ELF-1 (cell line): ENCODE measurements at places on chromosomes 5 and 9.
A peak's percentile ranks its signal among the peaks of the same experiment; 100 is the strongest.

GRCh38 chr5:61811052-61811451 is 479.0 kb downstream of the ZSWIM6 start:
- no peak for DNase-seq

DNA sequence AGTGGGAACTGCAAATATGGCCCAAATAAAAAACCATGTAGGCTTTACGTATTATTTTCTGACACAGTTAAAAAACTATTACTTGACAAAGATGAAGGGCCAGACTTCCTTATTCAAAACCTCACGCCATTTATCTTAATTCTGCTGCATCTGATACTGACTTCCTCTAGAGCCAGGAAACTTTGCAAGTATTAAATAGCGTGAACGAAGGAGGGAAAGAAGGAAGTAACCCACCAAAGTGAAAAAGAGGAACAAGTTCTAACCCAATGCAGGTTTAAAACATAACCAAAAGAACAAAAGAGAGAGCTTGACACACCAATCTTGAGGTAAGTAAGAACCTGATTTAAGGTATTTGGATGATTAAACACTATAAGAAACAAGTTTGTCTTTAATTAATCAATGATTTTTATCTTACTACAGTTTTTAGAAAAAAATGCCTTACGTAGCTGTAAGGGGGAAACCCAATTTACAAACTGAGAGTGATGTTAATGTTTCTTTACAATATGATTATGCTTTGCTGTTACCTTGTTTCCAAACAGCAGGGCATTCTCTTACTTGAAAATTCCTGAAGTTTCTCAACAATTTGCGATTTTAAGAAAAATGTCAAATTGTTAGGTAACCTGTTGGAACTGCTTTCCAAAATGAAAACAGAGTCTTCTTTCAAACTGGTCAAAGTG is at the start of gene GAPT:
GAPT (plus strand) TSS at position 220 of the 677 bp plus-strand sequence. CDS start 3,102 bp downstream, outside the sequence.
- no peak for DNase-seq

- no peak for DNase-seq
These were observed 80.2 kb downstream of the PIK3R1 start for GRCh38 chr5:68295772-68296171.

GRCh38 chr5:40688996-40689395 is 9.3 kb downstream of the PTGER4 start:
- DNase-seq = no peak

DNA sequence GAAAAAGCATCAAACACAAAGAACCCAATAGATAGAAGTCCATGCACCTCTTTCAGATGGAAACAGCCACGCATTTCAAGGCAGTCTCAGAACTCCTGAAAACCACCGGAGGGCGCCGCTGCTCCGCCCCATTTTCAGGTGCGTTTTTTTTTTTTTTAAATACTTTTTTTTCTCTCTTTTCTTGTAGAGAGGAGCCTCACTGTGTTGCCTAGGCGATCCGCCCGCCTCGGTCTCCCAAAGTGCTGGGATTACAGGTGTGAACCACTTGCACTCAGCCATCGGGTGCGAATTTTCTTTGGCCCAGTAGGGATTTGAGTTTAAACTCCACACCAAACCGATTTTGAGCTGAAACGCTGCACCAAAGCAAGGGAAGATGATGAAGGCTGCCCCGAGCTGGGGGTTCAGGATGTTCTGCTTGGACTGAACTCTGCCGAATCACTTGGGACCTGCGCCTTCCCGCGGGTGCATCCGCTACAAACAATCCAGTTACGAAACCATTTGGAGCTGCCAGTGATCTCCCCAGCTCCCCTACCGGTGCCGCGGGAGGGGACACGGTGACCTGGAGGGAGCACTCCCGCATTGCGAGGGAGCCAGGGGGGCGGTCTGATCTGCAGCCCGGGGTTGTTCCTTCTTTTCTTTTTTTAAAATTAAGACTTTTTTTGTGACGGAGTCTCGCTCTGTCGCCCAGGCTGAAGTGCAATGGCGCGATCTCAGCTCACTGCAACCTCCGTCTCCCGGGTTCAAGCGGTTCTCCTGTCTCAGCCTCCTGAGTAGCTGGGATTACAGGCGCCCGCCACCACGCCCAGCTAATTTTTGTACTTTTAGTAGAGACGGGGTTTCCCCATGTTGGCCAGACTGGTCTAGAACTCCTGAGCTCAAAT is 1.4 kb downstream of the PTGR1 start:
- peak; percentile 80 for DNase-seq

GRCh38 chr5:74149395-74149794 is 491.1 kb downstream of the ENC1 start:
- no peak for DNase-seq

DNA sequence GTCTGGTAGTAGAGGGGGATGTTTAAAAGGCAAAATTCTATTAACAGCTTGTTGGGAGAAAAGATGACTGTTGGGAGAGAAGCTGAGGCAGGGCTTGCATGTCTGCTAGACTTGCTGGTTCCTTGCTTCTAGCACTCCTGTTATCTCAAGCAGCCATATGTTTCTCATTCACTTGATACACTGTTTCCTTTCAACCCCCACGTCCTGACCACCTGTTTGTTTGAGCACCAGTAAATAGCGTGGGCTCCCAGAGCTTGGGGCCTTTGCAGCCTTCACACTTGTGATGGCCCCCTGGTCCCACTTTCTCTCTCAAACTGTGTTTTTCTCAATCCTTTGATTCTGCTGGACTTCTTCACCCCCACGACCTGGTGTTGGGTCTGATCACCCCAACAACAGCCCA is 111.7 kb upstream of the TMEM161B start:
- DNase-seq = no peak

DNA sequence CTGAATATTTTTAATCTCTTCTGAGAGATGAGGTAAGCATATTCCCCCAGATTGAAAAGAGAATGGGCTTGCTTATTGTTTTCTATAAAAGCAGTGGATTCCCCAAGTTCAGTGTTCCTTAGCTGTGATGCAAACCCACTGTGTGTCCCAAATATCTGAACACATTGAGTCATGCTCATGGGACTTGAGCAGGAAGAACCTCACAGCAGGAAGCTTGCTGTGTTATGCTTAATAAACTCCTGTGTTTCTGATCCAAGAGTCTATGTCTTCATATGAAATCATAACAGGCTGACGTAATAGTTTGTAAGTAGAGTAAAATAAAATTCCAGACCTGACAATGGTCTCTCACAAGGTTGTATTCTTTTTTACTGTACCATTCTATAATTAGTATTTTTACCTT is 24.8 kb upstream of the LOX start:
- DNase-seq = no peak

- peak; percentile 81 for DNase-seq
These were observed 1.0 kb upstream of the EFNA5 start for GRCh38 chr5:107671742-107672210.

DNA sequence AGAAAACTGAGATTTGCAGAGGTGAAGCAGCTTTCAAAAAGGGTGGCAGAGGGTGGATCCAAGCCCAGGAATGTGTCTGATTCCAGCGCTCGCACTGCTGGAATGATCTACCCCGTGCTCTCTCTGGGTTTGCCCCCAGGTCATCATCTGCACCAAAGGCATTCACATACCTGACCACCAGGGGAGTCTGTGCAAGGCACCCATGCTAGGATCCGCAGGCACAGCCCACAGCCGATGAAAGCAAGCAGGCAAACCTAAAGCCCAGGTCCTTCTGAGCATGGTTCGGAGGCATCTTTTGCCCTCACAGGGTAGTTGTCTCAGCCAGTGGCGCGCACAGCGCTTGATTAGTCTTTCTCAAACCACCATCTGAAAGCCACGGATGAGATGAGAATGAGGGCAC is 56.6 kb downstream of the TEK start:
- peak; percentile 84 for DNase-seq

DNA sequence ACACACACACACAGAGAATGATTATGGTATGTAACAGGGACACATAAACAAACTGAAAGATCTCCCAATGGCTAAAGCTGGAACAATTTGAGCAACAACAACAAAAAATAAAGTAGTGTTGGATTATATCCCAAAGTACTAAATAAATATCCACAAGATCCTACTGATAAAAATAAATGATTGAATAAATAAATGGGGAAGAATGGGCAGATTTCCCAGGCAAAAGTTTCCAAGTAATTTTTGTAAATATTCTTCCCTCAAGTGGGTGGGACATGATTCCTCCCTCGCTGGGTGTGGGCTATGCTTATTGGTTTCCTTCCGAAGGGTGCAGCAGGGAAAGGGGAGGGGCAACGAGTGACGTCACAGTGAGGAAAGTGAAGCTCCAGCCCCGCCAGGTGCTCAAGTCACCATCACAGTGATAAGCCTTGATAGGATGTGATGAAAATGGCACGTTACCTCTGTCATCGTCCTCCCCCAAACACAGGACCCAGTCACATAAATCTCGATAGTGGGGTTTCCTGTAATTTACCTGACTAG is 295.3 kb downstream of the DRD1 start:
- DNase-seq = no peak

DNA sequence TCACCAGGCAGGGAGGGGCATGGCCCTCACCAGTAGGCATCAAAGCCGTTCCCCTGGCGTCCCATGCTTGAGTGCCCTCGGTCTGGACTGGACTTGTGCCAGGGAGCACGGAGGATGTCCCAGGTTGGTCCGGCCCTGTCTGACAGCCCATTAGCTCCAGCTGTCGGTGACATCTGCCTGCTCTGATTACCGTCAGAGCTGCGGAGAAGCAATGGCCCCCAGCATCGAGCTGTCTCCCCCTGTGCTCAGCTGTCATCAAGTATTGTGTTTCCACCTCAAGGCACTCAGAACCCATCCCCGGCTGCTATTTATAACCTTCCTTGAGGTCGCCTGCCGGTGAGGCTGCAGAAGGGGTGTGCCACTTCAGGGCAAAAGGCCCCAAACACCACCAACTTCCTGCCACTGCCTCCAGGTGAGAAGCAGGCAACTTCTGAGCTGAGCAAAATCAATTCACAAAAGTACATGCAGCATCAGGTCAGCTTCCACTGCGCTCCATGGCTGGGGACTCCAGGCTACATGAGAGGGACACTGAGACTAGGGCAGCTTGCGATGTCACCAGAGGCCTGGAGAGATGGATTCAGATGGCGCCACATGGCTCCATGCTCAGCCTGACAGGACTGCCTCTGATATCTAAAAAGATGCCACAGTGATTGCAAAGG is 142.7 kb downstream of the C5orf15 start:
- DNase-seq = no peak

DNA sequence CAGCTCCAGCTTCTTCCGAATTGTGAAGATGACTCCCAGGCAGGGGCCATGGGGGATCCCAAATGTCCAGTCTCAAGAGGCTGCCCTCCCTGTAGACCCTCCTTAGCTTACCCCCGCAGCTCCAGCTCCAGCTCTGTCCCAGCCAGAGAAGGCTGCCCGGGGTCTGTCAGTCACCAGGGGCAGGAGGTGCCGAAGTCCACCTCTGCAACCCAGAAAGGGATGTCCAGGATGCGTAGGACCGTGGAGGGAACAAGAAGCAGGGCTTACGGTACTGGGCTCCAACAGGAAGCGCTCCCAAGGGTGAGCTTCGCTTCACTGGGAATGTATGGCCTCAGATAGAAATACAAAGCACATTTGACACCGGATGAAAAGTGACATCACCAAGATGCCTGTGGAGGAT is 6.0 kb downstream of the IPPK start:
- no peak for DNase-seq

- DNase-seq = no peak
These were observed 90.8 kb downstream of the HACD4 start for GRCh38 chr9:20940447-20941173.

- DNase-seq = no peak
These were observed 1.9 kb upstream of the MTMR12 start for GRCh38 chr5:32314658-32315057.

DNA sequence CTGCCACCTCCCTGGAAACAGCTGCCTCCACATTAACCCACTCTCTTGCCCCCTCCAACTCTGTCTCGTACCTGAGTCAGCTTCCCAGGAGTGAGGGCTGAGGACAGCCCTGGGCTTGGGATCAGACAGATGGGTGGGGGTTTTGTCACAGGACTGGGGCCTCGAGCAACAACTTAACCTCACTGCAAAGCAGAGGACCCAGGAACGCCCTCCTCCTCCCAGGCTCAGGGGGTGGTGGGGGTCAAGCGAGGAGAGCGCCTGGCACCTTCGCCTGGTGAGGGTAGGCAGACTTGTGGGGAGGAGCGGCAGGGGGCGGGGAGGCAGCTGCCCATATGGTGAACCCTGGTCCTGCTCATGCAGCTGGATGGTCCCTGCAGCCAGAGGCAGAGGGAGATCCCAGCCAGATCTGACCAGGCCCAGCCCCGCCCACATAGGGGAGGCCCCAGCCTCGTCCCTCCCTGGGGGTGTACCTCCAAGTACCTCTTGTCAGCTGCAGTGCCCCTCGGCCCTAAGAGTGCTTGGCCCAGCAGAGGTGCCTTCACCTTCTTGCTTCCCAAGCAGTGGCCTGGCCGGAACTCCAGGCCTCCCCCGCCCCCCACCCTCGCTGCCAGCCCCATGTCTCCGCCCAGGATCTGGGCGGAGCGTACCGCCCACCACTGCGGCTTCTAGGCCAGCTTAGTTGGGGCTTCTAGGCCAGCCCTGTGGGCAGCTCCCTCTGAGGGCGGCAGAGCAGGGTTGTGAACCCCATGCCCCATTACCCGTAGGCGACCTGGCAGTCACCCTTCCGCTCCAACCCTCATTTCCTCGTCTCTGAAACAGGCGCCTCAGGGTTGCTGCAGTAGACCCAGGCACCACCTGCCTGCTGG is at the start of gene SARDH:
SARDH (minus strand) TSS at position 579 of the 866 bp plus-strand sequence. CDS start 4,179 bp downstream, outside the sequence.
- peak; percentile 81 for DNase-seq

DNA sequence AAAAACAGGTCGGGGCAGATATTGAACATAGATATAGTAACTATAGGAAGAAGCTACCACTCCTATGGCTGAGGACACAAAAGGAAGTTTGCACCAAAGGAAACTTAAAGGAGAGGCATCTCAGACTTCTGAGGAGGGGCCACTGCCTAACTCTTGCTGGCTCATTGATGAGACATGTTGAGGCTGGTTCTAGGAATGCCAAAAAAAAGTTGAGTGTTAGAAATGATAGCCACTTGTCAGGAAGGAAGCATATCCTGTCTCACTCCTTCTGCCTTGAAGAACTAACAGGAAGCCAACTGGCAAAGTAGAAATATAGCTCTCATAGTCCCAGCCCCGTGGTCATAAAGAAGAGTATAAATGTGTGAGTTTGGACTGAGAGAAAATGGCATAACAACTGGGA is 23.3 kb upstream of the STOM start:
- DNase-seq = no peak

DNA sequence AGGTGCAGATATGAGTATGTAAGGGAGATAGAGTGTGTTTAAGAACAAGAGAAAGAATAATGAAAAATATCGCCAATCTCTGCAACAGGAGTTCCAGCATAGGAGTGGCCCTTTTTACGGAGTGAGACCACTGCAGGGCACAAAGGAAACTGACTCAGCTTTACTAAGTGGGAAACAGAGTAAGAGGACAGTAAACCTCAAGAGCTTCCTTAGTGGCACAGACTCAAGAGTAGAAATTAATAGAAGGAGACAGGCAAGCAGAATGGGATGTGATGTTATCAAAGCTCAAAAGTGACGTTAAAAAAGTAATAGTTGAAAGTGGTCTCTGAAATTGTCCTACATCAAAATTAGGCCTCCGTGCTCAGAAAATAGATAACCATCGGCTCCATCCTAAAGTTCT is 2.1 kb upstream of the SH3RF2 start:
- DNase-seq = no peak
